K562 (cell line): ENCODE measurements at places on chromosomes 6 and 20. TPM values are rescaled to one million over a fixed set of nuclear protein-coding genes. Genes with fewer than 3 reads are reported as not detected.

The BFSP1 gene
- total RNA-seq: 0.29 and 0.40 TPM in 2 replicates

The ZNF184 gene
- total RNA-seq: 10.7 and 11.0 TPM in 2 replicates

The BTN1A1 gene
- 0.09 TPM in 1 of 2 replicates, not detected in the other for total RNA-seq

The RBBP8NL gene
- not detected in 2 replicates for total RNA-seq

The TRIM40 gene
- not detected in 2 replicates for total RNA-seq

The SLC17A4 gene
- total RNA-seq: not detected in 2 replicates

The C6orf132 gene
- total RNA-seq: 0.22 and 0.35 TPM in 2 replicates

The ADTRP gene
- total RNA-seq: 11.7 and 12.3 TPM in 2 replicates

The PTPRK gene
- total RNA-seq: 0.20 and 0.51 TPM in 2 replicates

The CAGE1 gene
- total RNA-seq: 0.11 and 0.33 TPM in 2 replicates

DNA sequence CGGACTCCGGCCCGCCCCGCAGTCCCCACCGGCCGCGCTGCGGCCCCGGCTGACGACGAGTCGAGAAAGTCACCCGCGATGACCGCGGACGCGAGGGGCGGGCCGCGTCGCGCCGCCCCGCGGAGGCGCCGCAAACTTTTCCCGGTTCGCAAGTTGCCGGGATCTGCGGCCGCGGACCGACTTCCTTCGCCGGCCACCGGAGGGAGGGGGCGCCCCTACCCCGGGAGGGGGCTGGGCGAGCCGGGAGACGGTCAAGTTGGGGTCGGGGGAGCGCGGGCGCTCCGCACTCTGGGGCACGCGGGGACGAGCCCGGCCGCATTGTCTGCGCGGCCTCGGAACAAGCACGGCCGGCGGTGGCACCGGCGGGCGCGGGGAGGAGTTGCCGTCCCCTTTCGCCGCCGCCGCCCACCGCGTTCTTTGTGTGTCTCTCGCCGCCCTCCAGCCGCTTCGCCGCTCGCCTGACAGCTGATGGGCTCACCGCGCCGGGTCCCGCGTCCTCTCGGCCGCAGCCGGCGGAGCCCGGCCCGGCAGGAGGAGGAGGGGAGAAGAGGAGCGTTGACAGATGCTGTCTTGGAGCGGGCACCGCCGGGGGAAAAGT is 131.6 kb downstream of the OGFRL1 start:
- DNase-seq: no peak

- no peak for DNase-seq
Measured at GRCh38 chr6:6270948-6271535, 49.4 kb downstream of the F13A1 start.

- DNase-seq: no peak
Measured at GRCh38 chr20:34328928-34329677, 25.9 kb upstream of the AHCY start.

DNA sequence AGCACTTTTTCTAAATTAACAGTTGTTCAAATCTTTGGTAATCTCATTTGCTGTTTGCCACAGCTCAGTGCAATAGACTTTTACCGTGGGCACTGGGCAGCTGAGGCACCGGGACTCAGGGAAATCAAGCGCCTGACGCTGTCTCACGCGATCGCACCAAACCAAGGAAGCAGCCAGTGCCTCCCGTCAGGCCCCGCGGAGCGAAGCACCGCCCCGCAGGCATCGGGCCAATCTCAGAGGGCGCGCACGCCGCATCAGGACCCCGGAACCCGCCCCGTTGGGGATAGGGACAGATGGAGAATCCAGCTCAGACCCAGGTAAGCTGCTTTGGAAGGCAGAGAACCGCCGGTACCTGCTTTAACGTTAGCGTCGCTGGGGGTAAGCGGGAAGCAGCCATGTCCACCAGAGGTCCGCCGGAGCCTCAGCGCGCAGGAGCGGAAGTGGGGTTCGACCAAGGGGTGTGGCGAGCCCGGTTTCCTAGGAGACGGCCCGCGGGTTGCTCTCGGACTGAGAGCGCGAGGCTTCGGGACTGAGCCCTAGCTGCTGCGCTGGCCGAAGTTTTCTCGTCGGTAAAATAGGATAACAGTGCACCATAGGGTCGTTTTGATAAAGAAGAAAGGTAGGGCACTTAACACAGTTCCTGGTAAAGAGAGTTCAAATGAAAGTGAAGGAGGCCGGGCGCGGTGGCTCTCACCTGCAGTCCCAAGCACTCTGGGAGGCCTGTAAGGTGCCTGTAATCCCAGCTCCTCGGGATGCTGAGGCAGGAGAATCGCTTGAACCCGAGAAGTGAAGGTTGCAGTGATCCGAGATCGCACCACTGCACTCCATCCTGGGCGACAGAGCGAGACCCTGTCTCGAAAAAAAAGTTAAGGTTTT is at the start of gene LYRM2:
Gene LYRM2, minus strand, starts transcription at position 428 of the 876 bp plus-strand sequence. Its CDS starts 31 bp downstream, at position 397.
- peak; percentile 92 for DNase-seq

DNA sequence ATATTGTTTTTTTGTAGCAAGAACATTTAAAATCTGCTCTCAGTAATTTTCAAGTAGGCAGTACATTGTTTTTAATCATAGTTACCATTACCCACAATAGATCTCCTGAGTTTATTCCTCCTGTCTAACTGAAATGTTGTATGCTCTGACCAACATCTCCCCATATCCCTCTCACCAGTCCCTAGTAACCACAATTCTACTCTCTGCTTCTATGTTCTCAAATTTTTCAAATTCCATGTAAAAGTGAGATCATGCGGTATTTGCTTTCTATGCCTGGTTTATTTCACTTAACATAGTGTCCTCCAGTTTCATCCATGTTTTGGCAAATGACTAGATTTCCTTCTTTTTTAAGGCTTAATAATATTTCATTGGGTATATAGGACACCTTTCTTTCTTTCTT is 300.5 kb downstream of the KCNQ5 start:
- DNase-seq: no peak

GRCh38 chr6:40551966-40552505 is 35.1 kb downstream of the LRFN2 start:
- DNase-seq: no peak

- no peak for DNase-seq
Measured at GRCh38 chr20:7161690-7162089, 394.2 kb downstream of the BMP2 start.

- DNase-seq: no peak
Measured at GRCh38 chr6:100565439-100566104, 100.9 kb upstream of the SIM1 start.

- DNase-seq: no peak
Measured at GRCh38 chr6:134758621-134759020, 191.3 kb downstream of the ALDH8A1 start.

GRCh38 chr20:13336308-13337089 is 115.4 kb downstream of the ISM1 start:
- DNase-seq: no peak

DNA sequence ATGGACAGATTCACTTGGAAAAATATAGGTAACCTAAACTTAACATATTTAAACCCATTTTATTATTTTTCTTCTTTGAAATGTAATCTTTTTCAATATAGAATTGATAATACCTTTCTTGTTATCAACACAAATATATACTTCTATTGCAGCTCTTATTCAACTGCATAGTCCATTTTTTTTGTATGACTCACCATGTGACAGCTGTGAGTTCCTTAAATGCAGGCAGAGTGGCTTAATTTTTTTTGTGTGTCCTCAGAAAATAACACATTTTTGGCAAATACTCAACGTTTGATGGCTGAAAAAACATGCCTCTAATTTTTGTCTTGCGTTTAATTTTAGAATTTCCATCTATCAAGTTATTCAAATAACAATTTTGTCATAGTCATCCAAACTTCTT is 454.8 kb downstream of the PHF3 start:
- no peak for DNase-seq
